Coronary artery (tissue), 2 donors: ENCODE measurements at places on chromosomes 4 and X.

DNA sequence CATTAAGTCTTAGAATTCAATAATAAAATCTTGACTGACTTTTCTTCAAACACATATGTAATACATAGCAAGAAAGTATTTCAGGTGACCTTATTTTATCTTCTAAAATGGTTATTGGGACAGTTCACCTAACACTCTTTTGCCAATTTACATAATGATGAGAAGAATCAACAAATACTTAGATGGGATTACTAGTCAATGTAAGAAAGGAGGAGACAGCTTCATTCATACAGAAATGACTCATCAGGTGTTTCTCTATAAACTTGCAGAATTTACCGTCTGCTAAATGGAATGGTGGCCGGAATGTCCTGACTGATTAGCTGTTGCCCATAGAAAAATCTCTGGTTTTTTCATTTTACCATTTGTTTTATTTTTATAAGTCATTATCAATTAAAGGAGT, 115.0 kb upstream of the ETNPPL start:
- no peak for DNase-seq

DNA sequence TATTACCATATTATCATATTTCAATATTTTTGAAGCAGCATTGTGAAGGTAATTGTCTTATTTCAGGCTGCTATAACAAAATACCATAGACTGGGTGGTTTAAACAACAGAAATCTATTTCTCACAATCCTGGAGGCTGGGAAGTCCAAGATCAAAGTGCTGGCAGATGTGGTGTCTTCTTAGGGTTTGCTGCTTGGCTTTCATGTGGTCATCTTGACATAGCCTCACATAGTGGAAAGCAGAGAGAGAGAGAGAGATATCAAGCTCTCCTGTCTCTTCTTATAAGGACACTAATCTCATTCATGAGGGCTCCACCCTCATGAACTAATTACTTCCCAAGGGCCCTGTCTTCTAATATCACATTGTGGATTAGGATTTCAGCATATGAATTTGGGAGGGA, 119.7 kb upstream of the NUDT6 start:
- DNase-seq, result no peak

GRCh38 chrX:1011691-1012283, 200.7 kb downstream of the CRLF2 start:
- DNase-seq, result no peak

GRCh38 chr4:143402776-143403552, 66.3 kb downstream of the GAB1 start:
- DNase-seq, result no peak

DNA sequence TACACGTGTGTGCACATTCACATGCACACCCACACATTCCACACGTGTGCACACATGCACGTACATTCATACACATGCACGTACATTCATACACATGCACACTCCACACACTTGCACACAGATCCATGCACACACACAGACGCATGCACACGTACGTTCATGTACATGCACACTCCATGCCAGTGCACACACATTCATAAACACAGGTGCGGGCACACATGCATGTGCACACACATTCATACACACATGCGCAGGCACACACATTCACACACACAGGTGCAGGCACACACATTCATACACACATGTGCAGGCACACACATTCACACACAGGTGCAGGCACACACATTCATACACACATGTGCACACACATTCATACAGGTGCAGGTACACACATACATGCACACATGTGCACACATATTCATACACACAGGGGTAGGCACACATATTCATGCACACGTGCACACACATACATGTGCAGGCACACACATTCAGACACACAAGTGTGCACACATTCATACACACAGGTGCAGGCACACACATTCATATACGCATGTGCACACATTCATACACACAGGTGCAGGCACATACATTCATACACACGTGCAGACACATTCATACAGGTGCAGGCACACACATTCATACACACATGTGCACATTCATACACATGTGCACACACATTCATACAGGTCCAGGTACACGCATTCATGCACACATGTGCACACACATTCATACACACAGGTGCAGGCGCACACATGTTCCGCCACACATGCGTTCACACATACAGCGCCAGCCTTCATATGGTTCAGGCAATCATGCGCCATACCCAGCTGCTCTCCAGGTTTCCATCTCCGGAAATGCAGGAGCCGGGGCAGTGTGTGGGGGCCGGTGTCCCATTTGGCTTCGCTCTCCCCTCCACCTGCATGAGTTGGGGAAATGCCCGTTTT, 124.8 kb downstream of the HMX1 start:
- no peak for DNase-seq

- no peak for DNase-seq
Observed at GRCh38 chr4:70704931-70705182, 16.5 kb downstream of the UTP3 start.
